ENCODE measurements at places on chromosomes 3 and 15. TPM values are rescaled to one million over a fixed set of nuclear protein-coding genes. Genes with fewer than 3 reads are reported as not detected.

DNA sequence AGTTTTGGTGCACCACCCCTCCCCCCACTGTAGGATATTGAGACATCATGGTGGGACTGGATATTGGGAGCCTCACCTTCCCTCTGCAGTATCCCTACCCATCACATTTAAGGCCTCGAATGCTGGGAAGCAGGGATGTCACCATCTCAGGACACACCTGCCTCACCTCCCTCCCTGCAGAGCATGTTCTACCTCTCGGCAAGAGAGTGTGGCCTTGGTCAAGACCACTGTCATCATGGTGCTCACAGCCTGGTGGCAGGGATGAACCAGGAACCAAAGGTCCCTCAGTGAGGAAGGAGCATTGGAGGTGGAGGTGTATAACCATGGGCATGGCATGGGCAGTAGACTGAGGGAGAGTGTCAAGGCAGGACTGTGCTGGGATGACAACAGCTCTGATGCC lies 104.8 kb downstream of the CORO2B start:
- no peak for DNase-seq

- no peak for DNase-seq
Measured at GRCh38 chr3:74539876-74540275, 74.6 kb downstream of the CNTN3 start.

GRCh38 chr3:21847005-21847404 lies 96.0 kb upstream of the ZNF385D start:
- no peak for DNase-seq

Gene ZPLD1
- total RNA-seq = 0.54 TPM

- no peak for DNase-seq
Measured at GRCh38 chr3:11543948-11544387, 99.7 kb downstream of the VGLL4 start.

DNA sequence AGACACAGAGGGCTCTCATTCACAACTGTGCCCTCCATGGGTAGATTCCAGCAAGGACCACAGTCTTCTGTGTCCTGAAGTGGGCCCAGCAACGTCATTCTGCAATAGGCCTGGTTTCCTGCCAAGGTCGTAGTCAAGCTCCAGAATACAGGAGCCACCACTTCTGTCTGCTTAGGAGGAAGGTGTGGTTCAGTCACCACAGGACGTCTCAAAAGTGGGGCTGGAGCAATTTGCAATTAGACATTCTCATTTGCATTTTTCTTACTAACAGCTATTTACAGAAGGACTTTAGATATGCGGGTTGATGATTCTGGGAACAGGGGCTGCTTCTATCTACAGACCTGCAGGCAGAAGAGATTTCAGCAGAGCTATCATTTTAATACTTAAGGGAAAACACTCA lies 58.7 kb upstream of the MYRIP start:
- no peak for DNase-seq

Gene PPP1R14D
- not detected for total RNA-seq

DNA sequence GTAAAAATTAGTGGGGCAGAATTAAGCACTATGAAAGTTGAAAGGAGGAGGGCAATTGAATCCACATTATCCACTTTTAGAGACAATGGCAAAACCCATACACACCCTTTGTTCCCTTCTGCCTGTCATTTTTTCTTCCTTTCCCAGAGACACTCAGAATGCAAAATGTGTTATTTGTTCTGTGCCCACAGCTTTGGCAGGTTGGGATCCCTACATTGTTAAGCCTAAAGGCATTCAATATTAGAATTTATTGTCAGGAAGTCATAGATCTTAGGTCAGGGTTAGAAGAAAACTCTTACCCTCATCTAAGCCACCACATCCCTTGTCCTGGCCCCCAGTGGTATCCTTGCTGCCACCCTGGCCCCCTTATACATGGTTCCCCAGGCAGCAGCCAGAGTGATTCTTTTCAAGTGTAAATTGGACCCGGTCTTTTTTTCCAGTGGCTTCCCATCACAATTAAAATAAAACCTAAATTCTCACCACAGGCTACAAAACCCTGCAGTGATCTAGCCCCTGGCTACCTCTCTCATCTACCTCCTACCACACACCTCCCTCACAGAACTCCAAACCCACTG lies 470.1 kb upstream of the ATP11B start:
- no peak for DNase-seq

GRCh38 chr15:78103406-78104118 lies 11.2 kb downstream of the SH2D7 start:
- DNase-seq = no peak

- no peak for DNase-seq
Measured at GRCh38 chr3:187994221-187995042, 159.5 kb upstream of the LPP start.

DNA sequence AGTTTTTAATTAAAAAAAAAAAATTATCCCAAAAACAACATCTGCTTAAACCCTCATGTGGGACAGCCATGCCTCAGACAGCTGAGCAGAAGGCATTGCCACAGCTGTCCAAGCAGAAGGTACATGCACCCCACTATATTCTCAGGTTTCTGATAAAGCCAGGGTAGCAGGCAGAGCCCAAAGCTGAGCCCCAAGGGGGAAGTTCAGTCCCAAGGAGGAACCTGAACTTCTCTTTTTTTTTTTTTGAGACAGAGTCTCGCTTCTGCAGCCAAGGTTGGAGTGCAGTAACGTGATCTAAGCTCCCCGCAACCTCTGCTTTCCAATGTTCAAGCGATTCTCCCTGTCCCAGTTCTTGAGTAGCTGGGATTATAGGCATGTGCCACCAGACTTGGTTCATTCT lies 33.2 kb downstream of the MKRN2 start:
- DNase-seq = no peak

Gene ST3GAL6
- 19.8 TPM for total RNA-seq

Gene HRG
- total RNA-seq = not detected
